ENCODE measurements at places on chromosomes 7 and 10. TPM values are rescaled to one million over a fixed set of nuclear protein-coding genes. Genes with fewer than 3 reads are reported as not detected.
A peak's percentile ranks its signal among the peaks of the same experiment; 100 is the strongest.

FASTK gene
- total RNA-seq: 86.5 TPM

OR2A5 gene
- not detected for total RNA-seq

PRF1 gene
- not detected for total RNA-seq

PDK4 gene
- not detected for total RNA-seq

KIAA1549 gene
- 2.4 TPM for total RNA-seq

CFAP70 gene
- 0.03 TPM for total RNA-seq

METTL27 gene
- total RNA-seq: 14.4 TPM

DNAH11 gene
- total RNA-seq: 6.1 TPM

DNA sequence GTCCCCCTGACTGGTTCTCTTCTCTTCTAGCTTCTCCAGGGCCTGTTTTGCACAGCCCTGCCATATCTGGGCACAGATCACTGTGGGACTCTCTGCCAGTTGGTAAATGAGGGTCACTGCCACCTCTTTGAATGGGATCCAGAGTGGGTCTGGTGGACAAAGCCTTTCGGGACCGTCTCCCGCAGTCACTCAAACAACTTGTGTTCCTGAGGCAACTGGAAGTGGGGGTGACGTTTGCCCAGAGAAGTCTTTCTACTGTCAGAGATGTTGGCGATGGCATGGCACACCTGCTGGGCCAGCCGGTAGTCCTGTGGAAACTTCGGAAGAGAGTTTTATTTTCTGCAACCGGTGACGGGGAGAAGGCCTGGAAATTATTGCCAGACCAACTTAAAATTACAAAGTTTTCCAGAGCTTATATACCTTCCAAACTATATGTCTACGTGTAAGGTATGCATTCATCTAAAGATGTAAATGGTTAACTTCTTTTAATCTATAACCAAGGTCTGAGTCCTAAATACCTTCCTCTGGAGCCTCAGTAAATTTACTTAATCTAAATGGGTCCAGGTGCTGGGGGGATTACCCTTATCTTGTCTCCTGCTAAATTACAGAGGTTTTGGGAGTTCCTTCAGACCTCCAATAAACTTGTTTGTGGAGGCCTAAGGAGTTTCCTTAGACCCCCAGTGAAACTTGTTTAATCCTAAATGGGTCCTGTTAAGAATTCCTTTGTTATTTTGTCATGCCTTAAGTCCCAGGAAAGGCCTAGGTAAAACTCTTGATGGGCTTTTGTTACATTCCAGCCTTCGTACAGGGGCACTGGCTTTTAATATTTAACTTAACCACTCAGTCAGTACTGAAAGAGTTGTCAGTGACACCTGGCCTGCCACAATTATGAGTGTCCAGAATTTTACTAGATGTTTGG, 94.0 kb downstream of the NPSR1 start:
- DNase-seq: no peak

DNA sequence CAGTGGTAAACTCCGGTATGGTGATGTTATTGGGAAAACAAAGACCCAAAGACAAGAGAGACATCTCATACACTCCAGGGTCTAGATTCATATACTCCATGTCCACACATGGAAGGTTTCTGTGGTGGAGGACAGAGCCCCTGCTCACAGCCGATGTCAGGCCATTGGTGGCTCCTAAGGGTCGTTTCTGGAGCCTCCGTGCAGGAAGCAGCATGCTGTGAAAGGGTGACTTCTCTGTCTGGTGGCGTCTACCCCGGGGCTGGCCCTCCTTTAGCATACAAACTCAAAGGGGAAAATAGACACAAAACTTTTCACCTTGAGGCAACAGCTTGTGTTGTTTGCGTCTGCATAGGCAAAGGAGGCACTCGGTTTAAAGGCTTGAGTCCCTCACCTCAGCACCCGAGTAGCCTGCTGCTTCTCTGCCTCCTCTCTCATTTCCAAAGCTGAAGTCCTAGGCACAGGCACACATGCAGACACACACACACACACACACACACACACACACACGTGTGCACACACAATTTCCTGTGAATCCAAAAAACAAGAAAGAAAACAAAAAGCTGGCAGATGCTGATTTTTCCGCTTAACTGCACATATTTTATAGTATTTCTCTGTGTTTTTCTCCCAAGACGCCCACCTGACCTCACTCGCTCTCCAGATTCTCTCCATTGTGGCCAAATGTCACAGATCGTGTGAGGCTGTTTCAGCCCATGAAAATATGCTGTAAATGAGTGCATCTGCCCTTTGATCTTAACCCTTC, 601.4 kb upstream of the MGMT start:
- DNase-seq: no peak

GRCh38 chr7:134991469-134992339, 5.4 kb downstream of the AGBL3 start:
- no peak for DNase-seq

DNA sequence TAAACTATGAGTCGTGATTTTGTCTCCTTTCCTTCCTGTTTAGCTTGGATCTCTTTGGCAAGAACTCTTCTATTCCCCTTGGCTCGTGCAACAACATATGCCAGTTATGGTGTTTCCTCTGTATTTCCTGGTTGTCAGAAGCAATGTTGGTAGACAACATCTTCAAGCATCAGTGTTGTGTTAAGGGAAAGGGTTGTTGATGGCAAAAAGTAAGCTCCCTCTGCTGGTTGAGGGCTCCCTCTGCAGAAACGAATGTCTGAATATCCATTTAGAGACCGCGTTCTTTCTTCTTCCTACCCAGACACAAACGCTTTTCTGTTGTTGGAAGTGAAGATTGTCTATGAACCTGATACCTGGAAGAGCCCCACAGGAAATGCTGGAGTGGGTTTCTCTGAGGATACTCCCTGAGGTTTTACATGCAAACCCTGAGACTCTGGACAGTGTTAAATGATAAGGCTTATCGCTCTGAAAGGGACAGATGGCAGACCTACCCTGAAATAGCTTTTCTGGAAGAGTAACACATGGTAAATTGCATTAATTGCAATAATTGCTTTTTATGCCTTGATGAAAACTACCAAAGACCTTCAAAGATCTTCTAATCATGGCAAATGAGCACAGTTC, 23.5 kb upstream of the C1QL3 start:
- peak; percentile 42 for DNase-seq

DNA sequence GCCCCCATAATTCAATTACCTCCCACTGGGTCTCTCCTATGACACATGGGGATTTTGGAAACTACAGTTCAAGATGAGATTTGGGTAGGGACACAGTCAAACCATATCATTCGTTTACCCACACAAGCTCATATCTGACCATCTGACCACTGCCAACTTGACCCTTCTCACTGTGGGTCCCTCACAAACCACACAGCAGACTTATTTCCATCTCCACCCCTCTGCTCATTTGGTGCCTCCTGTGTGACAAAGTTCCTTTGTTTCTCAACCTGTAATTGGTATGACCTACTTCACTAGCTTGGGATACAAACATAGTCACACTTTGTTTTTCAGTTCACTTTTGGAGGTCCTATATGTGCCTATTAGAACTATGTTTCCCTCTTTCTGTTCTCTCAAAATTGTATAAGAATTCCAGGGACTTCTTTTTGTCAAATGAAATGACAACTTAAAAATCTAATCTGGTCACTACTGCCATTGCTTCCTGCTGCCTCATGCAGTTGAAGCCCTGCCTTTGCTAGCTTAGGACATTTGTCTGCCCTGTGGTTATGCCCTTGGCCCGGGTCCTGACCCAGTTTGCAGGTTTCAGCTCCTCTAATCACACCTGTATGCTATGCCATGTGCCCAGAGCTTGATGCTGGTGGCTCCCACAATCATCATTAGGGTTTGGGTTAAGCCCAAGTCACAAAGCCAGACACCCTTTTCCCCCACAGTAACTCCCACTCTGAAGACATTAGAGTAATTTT, 69.9 kb downstream of the PPP1R3C start:
- no peak for DNase-seq

DNA sequence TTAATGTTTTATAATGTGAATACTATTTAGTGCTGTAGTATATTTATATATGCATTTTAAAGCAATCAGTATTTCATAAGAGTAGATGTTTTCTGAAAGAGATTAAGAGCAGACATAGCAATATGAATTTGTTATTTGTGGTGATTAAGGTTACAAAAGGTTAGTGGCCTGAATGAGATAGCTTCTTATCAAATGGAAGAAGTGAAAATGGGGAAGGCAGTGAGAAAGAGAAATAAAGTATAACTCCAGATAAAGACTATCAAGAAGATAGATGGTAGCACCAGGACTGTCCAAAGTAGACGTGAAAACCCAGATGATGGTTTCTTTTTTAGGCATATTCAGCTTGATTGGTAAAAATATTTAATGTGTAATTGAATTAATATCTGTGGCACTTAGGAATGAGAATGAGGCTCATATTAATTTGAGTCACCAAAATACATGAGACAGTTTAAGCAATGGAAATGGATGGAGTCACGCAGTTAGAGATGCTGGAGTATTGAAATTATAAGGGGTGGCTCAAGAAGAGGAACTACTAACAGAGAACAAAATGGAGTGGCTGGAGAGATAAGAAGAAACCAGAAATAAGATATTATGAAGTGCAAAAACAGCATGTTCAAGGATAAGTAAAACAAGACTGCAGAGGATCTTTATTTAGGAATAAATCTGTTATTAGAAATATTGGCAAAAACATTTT, 288.0 kb upstream of the SEMA3C start:
- DNase-seq: no peak

DNA sequence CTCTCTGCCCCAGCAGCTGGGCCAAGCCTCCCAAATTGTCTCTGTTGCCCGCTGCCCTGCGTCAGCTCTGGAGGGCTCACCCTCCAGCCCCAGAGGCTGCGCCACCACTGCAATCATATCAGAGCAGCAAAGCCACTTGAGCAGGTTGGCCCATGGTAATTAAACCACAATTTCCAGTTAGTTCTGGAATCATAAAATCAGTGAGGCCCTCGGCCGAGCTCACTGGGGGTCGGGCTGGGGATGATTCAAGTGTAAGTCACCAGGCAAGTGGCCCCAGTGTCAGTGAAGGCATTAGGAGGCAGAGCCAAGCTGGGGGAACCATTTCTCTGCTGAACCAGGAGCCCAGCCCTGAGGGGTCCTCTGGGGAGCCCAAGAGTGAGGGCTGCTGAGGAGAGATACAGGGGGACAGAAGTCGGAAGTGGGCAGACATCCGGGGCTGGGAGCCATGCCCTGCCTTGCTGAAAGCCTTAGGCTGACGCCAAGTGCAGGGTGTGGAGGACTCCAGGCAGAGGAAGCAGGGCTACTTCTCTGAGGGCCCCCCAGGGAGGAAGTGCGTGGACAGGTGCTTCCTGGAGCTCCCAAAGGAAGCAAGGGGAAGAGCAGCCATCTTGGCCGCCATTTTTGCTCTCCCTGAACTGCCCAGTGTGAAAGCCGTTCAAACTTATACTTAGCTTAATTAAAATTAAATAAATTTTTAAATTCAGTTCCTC, 29.5 kb upstream of the SLC29A3 start:
- DNase-seq: peak; percentile 17

DNA sequence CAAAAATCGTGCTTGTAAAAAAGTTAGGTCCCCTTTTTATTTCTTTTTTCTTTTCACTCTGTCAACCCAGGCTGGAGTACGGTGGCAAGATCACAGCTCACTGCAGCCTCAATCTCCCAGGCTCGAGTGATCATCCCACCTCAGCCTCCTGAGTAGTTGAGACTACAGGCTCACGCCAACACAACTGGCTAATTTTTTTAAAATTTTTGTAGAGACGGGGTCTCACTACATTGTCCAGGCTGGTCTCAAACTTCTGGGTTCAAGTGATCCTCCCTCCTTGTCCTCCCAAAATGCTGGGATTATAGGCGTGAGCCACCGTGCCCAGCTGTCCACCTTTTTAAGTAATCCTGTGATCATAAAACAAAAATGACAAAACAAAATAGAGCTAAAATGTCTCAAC, 19.4 kb upstream of the ARHGAP12 start:
- DNase-seq: no peak

DNA sequence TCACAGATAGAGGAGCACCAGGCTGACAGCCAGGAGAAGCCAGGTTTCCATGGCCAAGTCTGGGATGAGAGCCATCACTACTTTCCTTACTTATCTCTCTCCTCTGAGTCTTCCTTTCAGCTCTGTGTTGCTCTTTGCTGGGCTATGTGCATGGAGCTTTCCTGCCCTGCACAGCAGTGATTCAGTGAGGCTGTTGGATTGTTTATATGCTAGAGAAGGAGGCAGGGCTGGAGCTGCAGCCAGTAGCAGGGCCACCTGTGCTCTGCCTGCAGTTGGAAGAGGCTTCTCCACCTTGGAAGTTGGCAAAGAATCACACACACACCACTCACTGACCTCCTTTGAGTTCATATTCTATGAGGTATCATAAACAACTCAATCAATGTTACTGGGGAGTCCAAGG, at the start of gene CYP3A4:
Gene CYP3A4 (minus strand): TSS at position 178 of the 400 bp plus-strand sequence. CDS start 103 bp downstream, at position 75.
- no peak for DNase-seq

- DNase-seq: no peak
These were observed 113.2 kb downstream of the CDK6 start for GRCh38 chr7:92723205-92723604.

DNA sequence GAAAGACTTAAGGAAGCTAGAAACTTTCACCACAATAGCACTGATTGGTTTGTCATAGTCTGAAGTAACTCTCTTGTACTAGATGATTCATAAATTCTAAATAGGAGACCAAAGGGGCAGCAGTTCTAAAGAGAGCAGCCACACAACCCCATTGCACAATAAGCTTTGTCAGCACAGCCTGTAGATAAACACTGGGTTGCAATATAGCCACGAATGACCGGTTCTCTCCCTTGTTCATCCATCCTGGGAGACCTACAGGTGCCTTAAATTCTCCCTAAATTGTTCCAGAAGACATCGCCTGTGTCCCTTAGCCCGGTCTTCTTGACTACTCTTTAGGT, 167.0 kb downstream of the SNX13 start:
- DNase-seq: peak; percentile 77

- no peak for DNase-seq
These were observed 114.5 kb downstream of the MYOF start for GRCh38 chr10:93367664-93368063.

- no peak for DNase-seq
These were observed 63.6 kb upstream of the INSIG1 start for GRCh38 chr7:155234158-155234492.

DNA sequence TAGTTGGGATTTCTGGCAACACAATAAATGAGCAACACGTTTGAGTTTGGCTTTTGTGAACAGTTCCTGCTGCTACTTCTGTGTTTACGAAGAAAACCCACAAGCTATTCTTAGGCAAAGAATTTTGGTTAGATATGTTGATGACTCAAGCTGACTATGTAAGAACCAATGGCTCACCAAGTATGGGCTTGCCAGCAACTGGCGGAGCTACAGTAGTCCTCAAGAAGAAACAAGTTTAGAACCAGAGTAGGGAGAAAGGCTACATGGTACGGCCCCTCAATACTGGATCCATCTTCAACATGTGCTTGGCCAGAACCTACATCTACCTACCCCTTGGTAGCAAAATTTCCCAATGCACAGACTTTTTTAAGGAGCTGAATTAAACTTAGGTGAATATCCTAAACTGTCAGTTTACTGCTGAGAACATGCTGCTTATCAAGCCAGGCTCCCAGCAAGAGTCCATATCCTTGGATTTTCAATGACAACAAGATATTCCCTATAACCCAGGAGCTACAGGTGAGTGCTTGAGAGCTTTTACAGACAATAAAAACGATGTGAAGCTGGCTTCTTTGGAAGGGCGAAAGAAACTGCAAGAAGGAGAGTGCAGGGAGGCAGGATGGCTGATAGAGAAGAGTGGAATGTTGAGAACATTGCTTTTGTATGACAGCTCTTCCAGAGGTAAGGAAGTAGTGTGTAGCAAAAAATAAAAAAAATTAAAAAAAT, 74.3 kb upstream of the ASAH2 start:
- peak; percentile 93 for DNase-seq

GRCh38 chr7:131827421-131827820, 271.0 kb upstream of the PODXL start:
- DNase-seq: peak; percentile 86

- DNase-seq: no peak
These were observed 81.1 kb downstream of the NRP1 start for GRCh38 chr10:33253411-33253810.

GRCh38 chr10:24571870-24572450, 151.7 kb downstream of the ARHGAP21 start:
- DNase-seq: no peak

Measured in HT1080 (cell line).